ENCODE measurements at places on chromosomes 4 and X. TPM values are rescaled to one million over a fixed set of nuclear protein-coding genes. Genes with fewer than 3 reads are reported as not detected.

DNA sequence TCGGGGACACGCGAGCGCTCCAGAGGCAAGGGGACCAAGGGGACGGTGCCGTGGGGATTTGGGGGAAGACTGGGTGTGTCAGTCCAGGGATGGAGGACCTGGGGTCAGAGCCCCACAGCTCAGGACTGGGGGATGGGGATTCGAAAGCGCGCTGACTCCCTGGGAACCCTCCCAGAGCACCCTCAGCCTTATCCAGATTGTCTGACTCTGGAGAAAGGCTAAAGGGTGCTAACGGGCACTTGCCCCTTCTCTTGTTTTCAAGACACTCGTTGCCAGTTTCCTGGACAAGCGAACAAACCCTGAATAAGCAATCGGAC lies 1.1 kb downstream of the DOCK11 start:
- DNase-seq = no peak

EXOC1L gene
- total RNA-seq = not detected

- DNase-seq = no peak
Observed at GRCh38 chrX:23854122-23854521, 53.6 kb downstream of the APOO start.

- DNase-seq = no peak
Observed at GRCh38 chr4:185965426-185966384, 103.3 kb upstream of the TLR3 start.

GRCh38 chr4:91256043-91256442 lies 1047.7 kb upstream of the GRID2 start:
- DNase-seq = no peak

DNA sequence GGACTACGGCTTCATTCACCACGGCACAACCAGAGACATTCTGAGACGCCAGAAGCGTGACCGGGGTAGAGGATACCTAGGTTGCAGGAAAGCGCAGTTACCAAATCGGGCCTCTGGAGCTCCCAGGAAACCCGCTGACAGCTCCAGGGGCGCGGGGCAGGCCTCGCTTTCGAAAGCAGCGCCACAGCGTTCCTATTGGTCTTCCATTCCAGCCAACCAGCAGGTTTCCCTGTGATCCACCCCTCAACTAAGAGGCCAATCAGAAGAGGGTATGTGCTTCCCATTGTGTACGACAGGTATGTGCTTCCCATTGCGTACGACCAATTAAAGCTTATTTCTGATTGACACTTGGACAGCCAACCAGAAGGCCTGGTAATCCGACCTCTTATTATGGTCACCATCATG lies 14.9 kb downstream of the SNX12 start:
- DNase-seq = peak; percentile 14

GRCh38 chrX:34300871-34301270 lies 168.8 kb upstream of the FAM47A start:
- DNase-seq = peak; percentile 1

GRCh38 chrX:54181202-54181953 lies 1.7 kb downstream of the FAM120C start:
- DNase-seq = no peak

- no peak for DNase-seq
Observed at GRCh38 chr4:83267121-83267829, 17.3 kb downstream of the COQ2 start.

HTN3 gene
- total RNA-seq = not detected

DNA sequence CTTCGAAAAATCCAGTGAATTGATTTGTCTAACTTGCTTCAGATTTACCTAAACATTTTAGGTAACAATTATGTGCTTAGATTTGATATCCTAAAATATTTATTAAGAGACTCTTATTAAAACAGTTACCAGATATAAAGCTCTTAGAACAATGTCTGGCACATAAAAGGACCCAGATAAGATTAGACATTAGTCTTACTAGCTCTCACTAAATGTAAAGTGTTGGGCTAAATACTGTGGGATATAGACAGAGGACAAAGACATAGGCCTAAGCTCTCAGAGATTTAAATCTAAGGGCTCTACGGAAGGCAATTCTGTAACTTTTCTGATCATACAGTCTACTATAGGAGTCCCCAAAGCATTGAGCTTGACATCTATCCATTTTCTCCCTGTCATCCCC lies 94.4 kb upstream of the TRPC3 start:
- DNase-seq = no peak

- peak; percentile 61 for DNase-seq
Observed at GRCh38 chrX:19776753-19777152, 110.6 kb downstream of the SH3KBP1 start.

- no peak for DNase-seq
Observed at GRCh38 chr4:25088093-25088952, 57.6 kb upstream of the LGI2 start.

- no peak for DNase-seq
Observed at GRCh38 chr4:168598191-168598590, 101.3 kb downstream of the PALLD start.

GRCh38 chr4:87704001-87704400 lies 53.9 kb downstream of the DMP1 start:
- no peak for DNase-seq

GRCh38 chr4:110544594-110544993 lies 68.6 kb downstream of the ENPEP start:
- no peak for DNase-seq

- DNase-seq = no peak
Observed at GRCh38 chr4:184444215-184444952, 30.0 kb downstream of the IRF2 start.

BEX4 gene
- 30.8 TPM for total RNA-seq

DNA sequence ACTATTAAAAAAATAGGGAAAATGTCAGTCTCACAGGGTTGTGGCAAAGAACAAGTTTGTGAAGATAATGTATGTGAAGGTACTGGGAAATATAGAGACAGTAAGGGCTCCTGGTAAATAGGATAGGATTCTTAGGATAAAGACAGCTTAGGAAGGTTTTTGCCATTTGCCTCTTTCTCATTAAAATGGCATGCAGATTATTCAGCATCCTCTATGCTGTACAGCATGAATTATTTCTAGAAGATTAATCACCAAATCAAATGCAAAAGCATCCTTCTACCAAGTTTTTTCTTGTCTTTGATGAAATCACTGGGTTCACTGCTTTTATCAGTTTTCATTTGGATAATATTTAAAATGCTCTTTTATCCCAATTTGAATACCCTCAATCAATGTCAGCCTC lies 142.8 kb downstream of the NDST3 start:
- no peak for DNase-seq

CD99L2 gene
- 13.1 TPM for total RNA-seq

DNA sequence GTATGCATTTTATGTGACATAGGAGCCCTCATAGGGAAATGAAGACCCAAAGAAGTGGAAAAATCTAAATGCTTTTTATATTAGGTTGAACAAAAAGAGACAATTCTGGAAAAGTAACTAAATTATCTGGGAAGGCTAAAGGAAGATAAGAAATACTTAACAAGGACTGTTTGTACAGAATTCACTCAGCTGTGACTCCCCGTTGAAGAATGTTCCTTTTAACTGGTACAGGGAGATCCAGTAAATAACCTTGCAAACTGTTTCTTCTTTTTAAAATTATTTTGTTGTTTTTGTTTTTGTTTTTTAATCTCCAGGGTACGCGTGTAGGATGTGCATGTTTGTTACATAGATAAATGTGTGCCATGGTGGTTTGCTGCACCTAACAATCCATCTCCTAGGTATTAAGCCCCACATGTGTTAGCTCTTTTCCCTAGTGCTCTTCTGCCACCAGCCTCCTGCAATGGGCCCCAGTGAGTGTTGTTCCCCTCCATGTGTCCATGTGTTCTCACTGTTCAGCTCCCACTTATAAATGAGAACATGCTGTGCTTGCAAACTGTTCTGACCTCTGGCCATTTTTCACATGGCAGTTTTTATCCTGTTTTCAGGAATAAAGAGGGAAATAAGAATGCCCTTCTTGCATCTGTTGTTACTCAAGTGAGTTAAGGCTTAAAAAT lies 81.7 kb downstream of the PWWP3B start:
- DNase-seq = no peak

RIBC1 gene
- 2.1 TPM for total RNA-seq

DNA sequence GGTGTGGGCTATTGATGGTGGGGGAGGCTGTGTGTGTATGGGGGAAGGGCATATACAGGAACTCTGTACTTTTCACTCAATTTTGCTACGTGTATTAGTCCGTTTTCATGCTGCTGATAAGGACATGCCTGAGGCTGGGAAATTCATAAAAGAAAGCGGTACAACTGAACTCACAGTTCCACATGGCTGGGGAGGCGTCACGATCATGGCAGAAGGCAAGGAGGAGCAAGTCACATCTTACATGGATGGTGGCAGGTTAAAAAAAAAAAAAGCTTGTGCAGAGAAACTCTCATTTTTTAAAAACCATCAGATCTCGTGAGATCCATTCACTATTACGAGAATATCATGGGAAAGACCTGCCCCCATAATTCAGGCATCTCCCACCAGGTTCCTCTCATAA lies 152.3 kb downstream of the NEK1 start:
- no peak for DNase-seq

DNA sequence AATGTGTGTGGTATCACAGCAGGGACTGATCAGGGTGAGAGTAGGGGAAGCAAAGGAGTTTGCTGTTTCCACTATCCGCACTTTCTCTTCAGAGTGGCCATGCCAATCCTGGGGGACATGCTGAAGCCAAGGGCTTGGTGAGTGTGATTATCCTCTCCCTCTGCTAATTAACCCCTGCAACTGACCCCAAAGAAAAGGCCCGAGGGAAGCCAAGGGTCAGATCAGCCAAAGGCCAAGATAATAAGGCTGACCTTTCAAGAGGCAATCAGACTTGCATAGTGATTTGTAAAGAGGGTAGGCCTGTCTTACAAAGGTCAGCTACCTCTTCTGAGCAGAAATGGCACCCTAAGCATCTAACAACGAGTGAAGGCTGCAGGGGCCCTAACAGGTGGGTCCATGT lies 420.5 kb upstream of the CPEB2 start:
- DNase-seq = no peak

DNA sequence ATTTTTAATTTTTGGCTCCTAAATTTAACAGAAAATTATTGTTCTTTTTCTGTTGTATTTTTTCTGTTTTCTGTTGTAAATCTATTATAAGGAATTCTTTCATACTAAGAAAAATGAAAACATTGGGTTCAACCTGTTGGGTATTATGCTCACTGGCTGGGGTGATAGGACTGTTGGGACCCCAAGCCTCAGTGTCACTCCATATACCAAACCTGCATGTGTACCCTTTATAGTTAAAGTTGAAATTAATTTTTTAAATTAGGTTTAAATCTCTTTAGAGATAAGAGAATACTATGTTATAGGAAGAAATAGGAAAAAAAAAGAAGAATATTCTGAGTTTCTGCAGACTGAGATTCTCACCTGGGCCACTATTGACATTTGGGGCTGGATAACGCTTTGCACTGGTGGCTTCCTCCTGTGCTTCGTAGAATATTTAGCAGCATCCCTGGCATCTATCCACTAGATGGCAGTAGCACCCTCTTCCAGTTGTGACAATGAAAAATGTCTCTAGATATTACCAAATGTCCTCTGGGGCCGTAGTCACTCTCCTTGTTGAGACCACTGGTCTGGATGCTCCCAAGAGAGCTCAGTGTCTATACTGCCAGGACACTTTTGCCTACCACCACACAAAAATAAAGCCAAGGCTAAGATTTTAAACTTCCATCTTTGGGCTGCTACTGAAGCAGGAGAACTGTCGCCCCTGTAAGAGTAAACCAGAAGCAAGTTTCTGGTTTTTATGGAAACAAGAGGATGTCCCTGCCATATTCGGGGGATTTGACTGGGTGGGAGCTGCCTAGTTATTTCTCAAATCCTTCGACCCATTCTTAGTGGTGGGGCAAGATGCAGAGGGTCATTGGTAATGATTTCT lies 22.4 kb upstream of the CLTRN start:
- peak; percentile 37 for DNase-seq

DNA sequence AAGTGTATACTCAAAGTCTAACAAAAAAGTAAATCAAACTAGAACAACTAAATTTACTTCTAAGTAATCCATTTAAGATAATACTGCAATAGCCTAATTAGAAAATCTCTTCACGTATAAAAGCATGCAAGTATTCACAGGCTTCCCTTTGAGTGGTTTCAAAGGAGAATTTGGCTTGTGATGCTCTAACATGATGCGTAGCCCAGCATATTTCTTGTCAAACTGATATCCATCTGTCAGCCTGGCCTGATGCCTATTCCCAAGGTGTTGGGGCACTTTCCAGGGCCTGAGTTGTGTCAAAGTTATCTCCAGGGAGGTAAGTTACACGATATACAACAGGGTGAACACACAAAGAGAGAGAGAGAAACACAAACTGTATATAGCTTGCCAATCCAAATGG lies 287.0 kb upstream of the MAGEB18 start:
- DNase-seq = no peak

DNA sequence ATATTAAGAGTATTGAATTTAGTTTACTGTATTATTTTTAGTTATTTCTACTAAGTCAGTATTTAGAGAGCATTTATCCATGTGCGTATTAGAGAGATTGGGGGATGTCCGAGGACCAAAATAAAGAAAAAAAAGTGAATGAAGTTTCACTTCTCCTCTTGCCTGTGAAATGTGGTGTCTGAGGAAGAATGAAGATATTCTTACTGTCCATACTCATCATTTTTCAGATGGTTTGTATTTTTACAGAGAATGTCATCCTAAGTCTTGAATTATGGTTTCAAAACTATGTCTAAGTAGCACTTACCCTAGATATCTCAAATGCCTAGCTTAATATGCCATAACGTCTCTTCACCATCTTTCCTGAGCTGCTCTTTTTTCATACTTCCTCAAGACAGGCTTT lies 854.3 kb downstream of the C4orf33 start:
- no peak for DNase-seq

- no peak for DNase-seq
Observed at GRCh38 chrX:73785493-73785892, 222.5 kb downstream of the CHIC1 start.

DNA sequence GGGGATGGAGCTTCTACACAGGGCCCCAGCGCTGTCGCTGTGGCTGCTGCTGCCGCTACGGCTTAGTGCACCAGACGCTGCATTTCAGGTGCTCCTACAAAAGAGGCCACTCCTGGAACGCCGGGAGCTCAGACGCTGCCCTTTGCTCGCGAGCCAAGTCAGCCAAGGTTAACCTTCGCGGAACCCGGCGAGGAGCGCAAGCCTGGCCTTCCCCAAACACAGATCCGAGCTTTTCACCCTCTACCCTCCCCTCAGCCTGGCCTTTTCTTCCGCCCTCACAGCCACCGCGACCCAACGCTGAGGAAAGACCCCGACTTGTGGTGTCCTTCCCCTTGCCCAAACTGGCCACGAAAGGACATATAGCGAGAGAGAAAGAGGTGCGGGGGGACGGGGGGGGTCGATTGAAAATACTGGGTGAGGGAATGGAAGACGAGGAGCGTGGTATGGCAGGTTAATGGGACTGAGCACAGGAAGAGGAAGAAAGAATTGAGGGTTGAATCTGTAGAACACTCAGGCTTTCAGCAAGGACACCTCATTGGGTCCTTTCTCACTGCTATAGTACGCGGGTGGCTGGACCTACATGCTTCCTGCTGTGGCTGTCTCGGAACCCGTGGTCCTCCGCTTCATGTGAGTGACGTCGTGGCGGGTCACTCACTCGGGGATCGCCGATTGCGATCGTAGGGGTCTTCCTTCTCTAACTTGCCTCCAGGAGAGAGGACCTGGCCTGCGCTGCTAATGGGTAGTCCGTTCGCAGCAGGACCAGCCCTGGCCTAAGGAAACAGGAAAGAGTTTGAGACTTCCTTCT lies at the start of the genes AIMP1 and TBCK:
Gene AIMP1 (plus strand): TSS at position 583 of the 805 bp plus-strand sequence. CDS start 8,460 bp downstream, outside the sequence.
Gene TBCK (minus strand): TSS at position 242 of the 805 bp plus-strand sequence. CDS start 7,249 bp downstream, outside the sequence.
- peak; percentile 95 for DNase-seq

- peak; percentile 18 for DNase-seq
Observed at GRCh38 chr4:99024481-99025275, 29.2 kb downstream of the METAP1 start.

All from natural killer cell (primary cell).